ENCODE measurements at places on chromosomes 2 and 18.
A peak's percentile ranks its signal among the peaks of the same experiment; 100 is the strongest.

DNA sequence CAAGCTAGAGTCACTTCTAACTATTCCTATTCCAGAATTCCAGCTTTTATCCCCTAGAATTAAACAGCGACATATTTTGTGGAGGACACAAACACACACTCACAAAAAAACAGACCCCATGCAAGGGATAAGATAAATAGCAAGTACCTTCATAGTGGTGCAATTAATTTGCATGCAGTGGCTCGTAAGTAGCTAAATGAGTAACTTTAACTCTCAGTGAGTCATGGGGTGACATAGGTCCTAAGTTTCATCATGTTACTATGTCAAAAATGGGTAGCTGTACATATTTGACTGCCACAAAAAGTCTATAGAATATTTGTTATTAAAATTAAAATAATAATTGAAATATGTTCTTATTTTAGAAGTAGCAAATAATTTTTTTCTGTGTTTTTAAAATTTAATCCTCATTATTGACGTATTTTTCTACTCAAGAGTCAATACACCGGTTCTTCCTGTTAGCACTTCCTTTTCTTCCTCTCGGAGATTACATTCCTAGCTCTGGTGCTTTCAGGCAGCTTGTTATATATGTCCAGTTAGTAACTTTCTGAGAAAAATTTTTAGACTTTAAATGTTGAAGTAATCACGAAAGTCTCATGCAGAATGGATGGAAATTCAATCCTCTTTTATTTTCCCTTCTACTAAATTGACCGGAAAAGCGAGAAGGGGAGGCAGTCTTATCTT lies 247.0 kb downstream of the KCNH7 start:
- DNase-seq, result no peak

DNA sequence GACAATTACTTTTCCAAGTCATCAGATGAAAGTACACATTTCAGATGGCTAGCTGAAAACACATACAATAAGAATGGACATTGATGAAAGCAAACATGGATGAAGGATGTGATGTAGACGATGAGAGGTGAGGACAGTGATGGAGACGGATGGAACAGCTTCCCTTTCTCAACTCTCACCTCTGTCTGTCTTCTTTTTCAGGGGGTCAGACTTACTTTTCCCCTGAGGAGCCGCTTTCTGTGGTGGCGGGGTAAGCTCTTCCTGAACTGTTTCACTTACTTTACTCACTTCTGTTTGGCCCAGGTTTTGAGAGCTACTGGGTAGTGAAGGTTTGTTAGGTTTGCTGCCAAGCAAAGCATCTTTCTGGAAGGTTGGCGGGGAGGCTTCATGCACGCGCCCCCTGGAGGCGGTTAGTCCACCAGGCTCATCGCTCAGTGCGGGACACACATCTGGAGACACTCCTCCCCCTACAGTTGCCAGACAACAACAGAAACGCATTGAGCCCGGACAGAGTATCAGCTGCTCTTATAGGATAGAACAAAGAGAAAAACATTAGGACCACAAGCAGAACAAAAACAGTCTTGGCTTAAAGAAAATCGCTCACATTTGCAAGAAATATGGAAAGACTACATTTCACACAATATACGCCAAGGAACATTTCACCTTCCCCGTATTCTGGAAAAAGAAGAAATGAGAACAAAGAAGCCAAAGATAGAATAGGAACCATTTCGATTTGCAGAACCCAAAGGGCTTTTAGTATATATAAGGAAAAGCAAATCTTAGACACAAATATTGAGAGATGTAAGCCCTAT lies 90.5 kb downstream of the MYOM1 start:
- DNase-seq, result peak; percentile 88

DNA sequence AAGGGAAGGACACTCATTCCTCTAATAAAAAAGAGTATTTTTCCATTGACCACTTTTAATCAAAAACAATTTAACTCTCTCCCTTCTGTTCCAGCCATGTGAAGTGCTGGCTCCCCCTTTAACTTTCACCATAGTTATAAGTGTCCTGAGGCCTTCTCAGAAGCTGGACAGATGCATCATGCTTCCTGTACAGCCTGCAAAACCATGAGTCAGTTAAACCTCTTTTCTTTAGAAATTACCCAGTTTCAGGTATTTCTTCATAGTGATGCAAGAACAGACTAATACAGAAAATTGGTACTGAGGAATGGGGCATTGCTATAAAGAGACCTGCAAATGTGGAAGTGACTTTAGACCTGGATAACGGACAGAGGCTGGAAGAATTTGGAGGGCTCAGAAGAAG lies 643.6 kb upstream of the DDX18 start:
- DNase-seq, result no peak

DNA sequence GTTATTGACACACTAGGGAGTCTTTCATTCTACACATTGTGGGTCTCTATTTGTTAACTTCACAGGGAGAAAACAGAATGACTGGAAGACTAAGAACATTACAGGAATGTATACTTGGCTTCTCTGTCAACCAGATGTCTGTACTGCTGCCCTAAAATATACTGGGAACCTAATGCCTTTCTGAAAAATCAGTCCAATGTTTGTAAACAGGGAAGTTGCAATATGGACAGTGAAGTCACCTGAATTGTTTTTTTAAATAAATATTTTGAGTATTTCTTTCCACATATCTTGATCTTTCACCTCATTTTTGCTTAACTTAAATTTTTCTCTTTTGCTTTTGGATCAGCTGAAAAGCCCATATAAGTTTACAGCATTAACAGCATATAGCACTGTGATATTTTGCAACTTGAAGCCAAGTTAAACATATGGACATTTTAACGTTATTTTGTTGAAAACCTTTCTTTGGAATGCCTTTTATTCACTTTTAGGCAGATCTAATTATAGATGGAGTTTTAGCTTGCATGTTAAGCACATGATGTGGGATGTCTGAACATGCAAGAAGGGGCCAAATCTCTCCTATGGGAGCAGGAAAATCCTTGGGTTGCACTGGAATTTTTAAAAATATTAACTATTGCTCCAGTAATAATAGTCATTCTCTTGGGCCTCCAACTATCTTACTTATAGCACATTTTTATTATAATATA lies 137.7 kb upstream of the TWIST2 start:
- DNase-seq, result no peak

DNA sequence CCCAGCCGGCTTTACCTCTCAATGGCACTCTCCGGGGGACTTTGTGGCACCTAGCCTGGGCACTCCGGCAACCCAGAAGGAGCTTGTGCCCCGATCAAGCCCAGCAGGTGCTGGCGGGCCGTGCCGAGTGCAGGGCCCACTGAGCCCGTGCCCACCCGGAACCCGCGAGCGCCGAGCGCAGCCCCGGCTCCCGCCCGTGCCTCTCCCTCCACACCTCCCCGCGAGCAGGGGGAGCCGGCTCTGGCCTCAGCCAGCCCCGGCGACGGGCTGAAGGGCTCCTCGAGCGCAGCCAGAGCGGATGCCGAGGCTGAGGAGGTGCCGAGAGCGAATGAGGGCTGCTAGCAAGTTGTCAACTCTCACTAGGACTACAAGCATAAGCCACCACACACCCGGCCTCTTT lies 136.9 kb downstream of the COMMD1 start:
- no peak for DNase-seq

GRCh38 chr2:40412456-40412855 lies 39.4 kb downstream of the SLC8A1 start:
- DNase-seq, result no peak

DNA sequence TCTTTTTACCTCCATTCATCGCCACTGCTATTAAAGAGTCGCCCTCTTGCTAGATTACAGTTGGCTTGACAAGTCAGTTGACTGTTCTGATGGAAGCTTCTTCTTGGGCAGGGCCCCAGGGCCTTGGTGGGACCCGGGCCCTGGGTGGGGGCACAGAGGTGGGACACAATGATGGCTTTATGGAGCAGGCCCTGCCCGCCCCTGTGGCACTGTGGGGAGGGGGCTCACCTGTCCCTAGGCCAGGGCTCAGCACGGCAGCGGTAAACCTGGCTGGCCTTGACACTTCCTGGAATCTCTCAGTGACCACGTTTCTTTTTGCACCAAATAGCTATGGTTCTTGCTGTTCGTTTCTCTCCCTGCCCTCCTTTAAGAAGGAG lies 4.9 kb upstream of the HS6ST1 start:
- peak; percentile 43 for DNase-seq

GRCh38 chr18:55577812-55578539 lies 10.0 kb downstream of the TCF4 start:
- DNase-seq, result no peak

Measured in type B pancreatic cell (in vitro differentiated cells).